ENCODE measurements at places on chromosomes 13 and 19. TPM values are rescaled to one million over a fixed set of nuclear protein-coding genes. Genes with fewer than 3 reads are reported as not detected.

CLEC17A gene
- polyA plus RNA-seq = 0.55 TPM

TSSK6 gene
- polyA plus RNA-seq = 1.6 TPM

DNA sequence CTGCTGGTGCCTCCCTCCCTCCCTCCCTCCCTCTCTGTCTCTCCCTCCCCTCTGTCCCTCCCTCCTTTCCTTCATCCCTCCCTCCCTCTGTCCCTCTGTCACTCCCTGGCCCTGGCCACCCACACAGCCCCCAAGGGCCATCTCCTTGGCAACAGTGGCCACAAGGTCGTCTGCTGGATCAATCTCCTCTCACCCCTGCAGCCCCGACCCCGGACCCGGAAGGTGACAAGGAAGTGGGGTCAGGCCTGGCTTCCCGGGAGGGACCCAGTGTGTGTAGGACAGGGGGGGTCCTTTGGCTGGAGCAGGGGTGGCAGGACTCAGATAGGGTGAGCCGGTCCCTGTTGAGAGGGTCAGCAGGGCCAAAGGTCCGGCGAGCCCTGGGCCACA, 21.9 kb upstream of the TCF3 start:
- H3K36me3 ChIP-seq = no peaks in the 10 kb centered on the region
- no peak overlapping the region for H3K4me3 ChIP-seq
- no peak overlapping the region for H3K27ac ChIP-seq
- no peak for DNase-seq
- H3K4me1 ChIP-seq = peaks cover 10% of the 10 kb centered on the region
- H3K27me3 ChIP-seq = peaks cover 68% of the 10 kb centered on the region

- no peaks in the 10 kb centered on the region for H3K36me3 ChIP-seq
- H3K4me3 ChIP-seq = no peak overlapping the region
Measured at GRCh38 chr13:40366119-40366518, 300.3 kb downstream of the FOXO1 start.

DHDH gene
- 36.2 TPM for polyA plus RNA-seq
